Ascending aorta (tissue), 2 donors: ENCODE measurements at places on chromosomes 11 and 22.

DNA sequence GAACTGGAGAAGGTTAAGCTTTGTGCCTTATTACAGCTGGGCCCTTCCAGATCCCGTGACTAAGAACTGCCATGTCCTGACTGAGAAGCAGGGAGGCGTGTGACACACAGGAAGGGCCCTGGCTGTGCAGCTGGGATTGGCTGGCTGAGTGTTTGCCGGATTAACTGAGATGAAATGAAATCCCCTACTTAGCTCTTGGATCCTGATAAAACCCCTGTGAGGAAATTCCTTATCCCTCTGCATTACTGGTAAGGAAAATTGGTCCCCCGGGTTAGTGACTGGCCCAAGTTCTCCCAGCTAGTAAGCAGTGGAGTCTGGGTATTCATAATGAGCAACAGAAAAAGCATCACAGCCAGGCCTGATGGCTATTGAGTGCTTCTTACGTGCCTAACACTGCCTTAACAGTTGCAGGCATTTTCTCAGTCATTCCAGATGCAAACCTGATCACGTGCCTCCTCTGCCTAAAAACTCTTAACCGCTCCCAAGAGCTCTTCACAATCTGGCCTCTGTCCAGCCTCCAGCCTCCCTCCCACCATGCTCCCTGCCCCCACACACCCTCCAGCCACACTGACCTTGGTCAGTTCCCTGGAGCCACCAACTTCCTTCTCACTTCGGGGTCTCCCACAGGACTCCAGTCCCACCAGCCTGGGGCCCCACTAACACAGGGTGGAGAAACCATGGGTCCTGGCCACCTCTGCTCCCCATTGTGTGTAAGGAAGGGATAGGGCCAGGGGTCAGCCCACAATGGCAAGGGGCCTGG lies 37.8 kb downstream of the ARRB1 start:
- DNase-seq = no peak
- H3K4me3 ChIP-seq = no peak overlapping the region
- H3K36me3 ChIP-seq = no peaks in the 10 kb centered on the region
- no peaks in the 10 kb centered on the region for H3K4me1 ChIP-seq
- H3K27ac ChIP-seq = peak overlapping the region; percentile 81

GRCh38 chr11:77155082-77155475 lies 27.0 kb downstream of the MYO7A start:
- DNase-seq = no peak
- no peaks in the 10 kb centered on the region for H3K27me3 ChIP-seq
- peaks cover 9% of the 10 kb centered on the region for H3K4me1 ChIP-seq
- no peaks in the 10 kb centered on the region for H3K36me3 ChIP-seq
- no peak overlapping the region for H3K4me3 ChIP-seq

DNA sequence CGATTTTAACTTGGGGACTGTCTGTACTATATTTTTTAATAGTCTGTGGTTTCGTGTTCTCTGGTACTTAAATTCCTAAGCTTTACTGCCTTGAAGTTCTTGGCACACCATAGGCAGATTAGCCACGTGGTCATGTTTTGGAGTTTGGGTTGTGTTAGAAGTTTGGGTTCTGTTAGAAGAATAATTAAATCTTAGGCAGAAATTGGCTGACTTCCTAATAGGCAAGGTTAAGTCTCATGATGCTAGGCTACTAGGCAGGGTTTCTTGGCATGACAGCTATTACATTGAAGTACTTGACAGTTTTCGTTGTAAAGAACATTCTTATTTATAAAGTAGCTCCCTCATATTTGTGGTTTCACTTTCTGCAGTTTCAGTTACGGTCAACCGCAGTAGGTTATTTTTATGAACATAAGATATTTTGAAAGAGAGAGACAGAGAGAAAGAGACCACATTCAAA lies 30.0 kb upstream of the MMP7 start:
- H3K4me1 ChIP-seq = peaks cover 3% of the 10 kb centered on the region
- H3K36me3 ChIP-seq = no peaks in the 10 kb centered on the region
- no peaks in the 10 kb centered on the region for H3K27me3 ChIP-seq
- DNase-seq = no peak
- H3K4me3 ChIP-seq = peak overlapping the region; percentile 31

DNA sequence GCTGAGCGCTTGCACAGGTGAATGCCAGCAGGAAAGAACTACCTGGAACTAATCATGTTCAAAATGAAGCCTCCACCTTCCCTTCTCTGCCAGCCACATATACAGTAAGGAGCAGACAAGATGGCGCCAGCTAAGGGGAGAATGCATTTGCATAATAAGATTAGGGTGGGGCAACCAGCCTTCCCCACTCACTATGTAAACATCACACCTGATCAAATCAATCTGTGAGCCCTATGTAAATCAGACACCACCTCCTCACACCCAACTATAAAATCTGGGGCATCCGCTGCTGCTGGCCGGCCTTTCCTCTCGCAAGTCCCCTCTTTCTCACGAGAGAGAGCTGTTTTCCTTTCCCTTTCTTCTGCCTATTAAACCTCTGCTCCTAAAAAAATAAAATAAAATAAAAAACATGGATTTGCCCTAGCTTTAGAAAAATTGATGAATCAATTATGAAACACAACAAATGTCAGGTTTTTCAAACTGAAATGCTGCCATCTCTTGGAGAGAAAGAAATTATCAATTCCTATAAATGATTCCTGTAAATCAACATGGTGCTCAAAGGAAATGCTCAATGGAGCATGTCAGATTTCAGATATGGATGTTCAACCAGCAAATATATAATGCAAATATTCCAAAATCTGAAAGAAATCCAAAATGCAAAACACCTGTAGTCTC lies 108.9 kb downstream of the SGSM3 start:
- peaks cover 3% of the 10 kb centered on the region for H3K4me1 ChIP-seq
- DNase-seq = no peak
- H3K36me3 ChIP-seq = no peaks in the 10 kb centered on the region

- H3K27ac ChIP-seq = no peak overlapping the region
- H3K4me3 ChIP-seq = no peak overlapping the region
- H3K4me1 ChIP-seq = no peaks in the 10 kb centered on the region
- no peaks in the 10 kb centered on the region for H3K27me3 ChIP-seq
These were observed 14.3 kb downstream of the GDPD4 start for GRCh38 chr11:77287136-77287535.

DNA sequence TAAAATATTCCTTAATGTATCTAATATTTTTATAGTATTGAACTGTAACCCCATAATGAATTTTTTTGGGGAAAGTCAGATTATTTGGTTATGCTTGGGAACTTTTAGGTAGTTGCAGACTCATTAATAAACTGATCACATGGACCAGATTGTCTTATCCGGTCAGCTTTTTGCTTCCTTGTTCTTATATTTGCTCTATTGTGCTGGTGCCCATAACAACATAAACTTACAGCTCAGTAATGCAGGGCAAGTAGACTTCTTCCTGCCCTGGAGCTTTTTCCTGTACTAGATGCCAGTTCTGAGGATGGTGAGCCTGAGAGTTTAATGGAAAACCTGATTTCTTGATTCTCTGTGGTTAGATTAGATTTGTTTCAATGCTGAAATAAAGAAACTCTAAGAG lies 53.2 kb downstream of the MTMR3 start:
- no peaks in the 10 kb centered on the region for H3K27me3 ChIP-seq
- H3K4me1 ChIP-seq = no peaks in the 10 kb centered on the region
- H3K27ac ChIP-seq = no peak overlapping the region
- no peak for DNase-seq

GRCh38 chr11:48087974-48088681 lies 107.8 kb downstream of the PTPRJ start:
- H3K4me3 ChIP-seq = no peak overlapping the region
- DNase-seq = no peak
- H3K27me3 ChIP-seq = no peaks in the 10 kb centered on the region
- peaks cover 5% of the 10 kb centered on the region for H3K4me1 ChIP-seq
- H3K36me3 ChIP-seq = no peaks in the 10 kb centered on the region

GRCh38 chr11:93528252-93528651 lies 14.9 kb downstream of the SMCO4 start:
- H3K27ac ChIP-seq = peak overlapping the region; percentile 78
- H3K4me3 ChIP-seq = no peak overlapping the region
